ENCODE measurements at places on chromosomes 1 and 21.

DNA sequence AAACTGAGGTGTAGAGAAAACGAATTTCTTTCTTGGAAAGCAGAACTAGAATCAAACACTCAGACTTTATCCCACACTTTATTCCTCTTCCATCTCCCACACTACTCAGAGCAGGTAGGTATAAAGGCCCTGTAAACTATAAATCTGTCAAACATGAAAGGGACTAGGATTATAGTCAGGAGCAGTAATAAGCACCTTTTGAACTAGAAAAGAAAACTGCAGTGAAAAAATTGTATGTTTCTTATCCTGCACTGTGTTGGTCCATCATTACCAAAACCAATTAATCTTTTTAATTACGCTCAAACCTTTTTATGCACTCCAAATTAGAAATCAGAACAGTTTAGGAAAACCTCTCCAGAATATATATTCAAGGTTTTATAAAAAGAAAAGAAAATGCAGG lies 47.6 kb downstream of the LPAR3 start:
- DNase-seq: no peak

DNA sequence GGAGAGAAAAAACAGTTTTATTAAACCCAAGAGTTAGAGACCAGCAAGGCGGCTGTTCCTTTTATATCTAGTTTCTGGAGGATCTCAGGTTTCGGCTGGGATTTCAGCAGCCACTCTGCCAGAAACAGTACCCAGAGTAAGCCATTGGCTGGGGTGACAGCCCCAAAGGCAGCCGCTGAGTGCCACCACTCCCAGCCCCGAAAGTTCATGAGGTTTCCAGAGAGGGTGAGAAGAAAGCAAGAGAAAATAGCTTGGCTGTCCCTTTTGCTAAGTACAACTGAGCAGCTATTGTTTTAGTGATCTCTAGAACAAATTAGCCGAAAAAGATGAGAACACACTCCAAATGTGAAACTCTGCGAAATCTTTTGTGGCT lies 1.2 kb downstream of the SH3BGR start:
- no peak for DNase-seq

DNA sequence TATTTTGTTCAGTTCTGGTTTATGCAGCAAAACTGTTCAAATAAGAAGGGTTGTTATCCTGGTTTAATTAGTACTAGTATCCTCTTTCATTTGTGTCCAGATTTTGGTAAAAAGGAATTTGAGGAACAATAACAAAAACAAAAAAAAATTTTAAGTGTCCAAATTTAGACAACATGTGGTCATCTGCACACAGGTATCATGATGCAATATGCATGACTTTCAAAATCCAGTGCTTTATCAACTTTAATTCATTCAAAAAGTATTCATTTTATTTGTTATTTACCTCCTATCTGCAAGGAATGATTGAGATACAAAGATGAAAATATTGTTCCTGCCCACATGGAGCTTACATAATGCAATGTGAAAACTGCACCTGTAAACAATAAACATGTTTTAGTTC lies 16.7 kb upstream of the MAGI3 start:
- no peak for DNase-seq

GRCh38 chr1:9589719-9590157 lies 1.0 kb downstream of the TMEM201 start:
- DNase-seq: no peak

DNA sequence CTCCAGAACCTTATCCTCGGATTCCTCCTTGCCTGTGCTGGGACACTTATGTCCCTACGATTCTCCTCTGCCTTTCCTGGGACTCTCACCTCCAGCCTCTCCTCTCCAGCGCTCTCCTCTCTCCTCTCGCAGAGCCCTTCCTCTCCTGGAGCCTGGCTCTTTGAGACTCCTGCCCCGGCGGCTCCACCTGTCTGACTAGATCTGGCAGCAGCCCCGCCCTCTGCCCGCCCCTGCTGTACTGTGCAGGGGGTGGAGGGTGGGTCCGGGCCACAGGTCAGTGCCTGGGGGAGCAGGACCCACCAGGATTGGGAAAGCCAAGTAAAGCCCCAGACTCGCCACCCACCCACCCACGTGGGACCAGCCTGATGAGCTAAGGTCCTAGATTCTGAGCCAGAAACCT lies 1.6 kb downstream of the ELOVL1 start:
- DNase-seq: no peak

DNA sequence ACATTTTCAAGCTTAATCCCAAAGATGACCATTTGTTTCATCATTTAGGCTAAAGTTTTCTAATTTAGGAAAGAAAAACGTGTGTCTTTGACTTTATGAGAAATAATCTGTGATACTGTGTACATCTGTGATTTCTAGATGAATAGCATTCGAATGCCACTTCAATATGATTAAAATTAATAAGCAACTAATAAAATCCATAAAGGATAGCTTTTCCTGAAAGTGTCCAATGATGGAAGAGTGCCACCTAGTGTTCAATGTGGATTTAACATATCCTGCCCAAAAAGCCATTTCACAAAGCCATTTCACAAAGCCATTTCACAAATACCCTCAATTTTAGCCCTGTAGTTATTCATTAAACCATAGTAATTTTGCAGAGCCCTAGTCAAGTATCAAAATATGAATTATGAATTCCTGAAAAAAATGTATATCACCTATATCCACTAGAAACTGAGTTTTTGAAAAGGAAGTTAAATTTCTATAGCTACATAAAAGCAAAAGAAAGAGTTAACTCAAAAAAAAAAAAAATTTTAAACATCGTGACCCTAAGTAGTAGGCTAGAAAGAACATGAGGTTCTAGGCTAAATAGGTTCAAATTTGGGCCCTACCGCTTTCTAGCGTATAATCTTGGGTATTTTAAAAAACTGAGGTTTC lies 19.1 kb downstream of the NME7 start:
- peak; percentile 28 for DNase-seq

- DNase-seq: no peak
These were observed 365.9 kb downstream of the TGFB2 start for GRCh38 chr1:218711001-218711400.

- peak; percentile 5 for DNase-seq
These were observed 890 bp downstream of the GJC2 start for GRCh38 chr1:228150461-228151179.

GRCh38 chr1:217472915-217473314 lies 158.0 kb downstream of the GPATCH2 start:
- no peak for DNase-seq

DNA sequence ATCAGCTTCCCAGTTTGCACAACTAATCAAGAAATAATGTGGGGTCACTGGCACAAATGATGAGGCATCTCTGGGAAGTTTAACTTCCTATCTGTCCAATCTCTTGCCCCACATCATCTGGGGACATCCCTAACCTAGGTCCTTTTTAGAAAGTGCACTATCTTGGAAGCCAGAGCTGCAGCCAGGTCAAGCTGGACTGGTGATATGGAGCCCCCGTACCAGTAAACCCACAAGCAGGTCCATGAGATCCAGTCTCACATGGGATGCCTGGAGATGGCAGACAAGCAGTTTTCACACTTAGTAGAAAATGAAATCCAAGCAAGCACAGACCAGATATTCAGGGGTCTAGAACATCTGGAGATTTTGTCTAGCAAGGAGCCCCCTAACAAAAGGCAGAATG lies 27.5 kb upstream of the BSDC1 start:
- DNase-seq: no peak

GRCh38 chr1:87781554-87781953 lies 452.9 kb downstream of the LMO4 start:
- DNase-seq: no peak

DNA sequence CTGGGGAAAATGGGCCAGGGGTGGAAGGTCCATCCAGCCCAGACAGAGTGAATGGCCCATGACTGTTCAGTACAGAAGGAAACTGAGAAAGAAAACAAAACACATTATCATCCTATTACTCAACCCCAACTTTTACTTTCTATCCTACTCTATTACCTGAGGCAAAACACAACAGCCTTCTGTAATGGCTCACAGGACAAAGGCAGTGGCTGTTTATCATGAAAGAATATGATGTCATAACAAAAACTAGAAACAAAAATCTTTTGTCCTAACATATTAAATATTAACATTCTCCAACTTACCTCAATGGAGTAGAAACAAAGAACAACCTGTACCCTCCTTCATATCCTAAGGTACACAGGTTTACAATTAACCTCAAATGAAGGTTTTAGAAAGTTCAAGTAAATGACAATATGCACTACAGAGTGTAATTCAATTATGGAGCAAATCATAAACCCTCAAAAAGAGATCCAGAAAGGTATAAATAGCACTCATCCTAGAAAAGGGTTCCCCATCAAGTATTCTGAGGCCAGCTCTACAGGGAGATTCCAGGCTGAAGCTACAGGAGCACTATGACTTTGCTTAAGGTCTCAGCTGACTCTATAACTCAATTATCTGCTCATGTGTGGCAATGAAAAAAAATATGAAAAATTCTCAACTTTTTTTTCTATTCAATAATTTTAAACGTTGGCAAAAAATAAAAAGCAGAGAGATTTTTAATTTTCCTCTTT lies 15.1 kb downstream of the ELK4 start:
- no peak for DNase-seq

DNA sequence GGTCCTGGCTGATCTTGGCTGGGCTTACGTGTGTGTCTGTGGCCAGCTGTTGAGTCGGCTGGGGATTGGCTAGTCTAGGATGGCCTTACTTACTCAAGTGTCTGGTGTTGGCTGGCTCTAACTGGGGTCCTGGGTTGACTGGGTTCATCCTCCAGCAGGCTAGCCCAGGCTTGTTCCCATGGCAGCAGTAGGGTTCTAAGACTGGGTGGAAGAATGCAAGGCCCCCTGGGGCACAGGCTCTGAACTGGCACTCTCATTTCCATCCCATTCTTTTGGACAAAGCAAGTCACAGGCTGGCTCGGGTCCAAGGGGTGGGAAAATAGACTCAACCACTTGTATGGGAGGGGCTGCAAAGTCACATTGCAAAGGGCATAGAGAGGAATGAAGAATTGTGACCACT lies 7.9 kb upstream of the OPRD1 start:
- peak; percentile 80 for DNase-seq

GRCh38 chr1:20405893-20406604 lies 80.0 kb downstream of the CAMK2N1 start:
- no peak for DNase-seq

- DNase-seq: no peak
These were observed 10.0 kb downstream of the SCNN1D start for GRCh38 chr1:1290238-1290731.

DNA sequence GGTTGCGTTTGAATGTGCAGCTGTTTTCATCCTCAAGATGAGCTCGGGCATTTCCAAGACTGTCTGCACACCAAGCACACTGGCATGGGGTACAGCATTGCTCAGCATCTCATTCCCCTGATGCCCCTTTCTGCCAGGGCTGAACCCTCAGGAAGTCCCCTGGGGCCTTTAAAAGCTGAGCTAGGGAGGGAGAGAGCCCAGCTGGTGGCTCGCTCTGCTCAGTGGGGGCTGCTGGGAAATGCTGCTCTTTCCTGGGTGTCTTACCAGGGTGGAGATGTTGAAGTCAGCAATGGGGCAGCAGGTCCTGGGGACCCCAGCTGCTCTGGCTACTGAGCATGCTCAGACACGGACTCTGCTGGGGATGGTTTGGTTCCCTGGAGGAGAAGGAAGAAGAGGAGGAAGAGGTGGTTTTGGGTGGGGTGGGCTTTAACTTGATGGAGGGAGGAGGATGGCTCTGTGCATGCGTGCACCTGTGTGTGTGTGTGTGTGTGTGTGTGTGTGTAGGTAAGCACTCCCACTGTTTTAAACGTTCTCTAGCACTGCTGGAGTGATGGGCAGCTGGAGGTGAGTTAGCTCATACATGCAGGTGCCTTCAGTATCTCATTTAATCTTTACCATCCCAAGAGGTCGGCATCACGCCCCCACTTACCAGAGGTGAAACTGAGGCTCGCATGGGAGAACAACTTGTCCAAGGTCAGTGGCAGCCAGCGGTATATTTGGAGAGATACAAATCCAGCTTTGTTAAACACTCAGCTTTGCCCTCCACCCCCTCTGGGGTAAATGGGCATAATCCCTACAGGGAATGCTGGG lies 40.9 kb downstream of the ACTL8 start:
- DNase-seq: no peak

DNA sequence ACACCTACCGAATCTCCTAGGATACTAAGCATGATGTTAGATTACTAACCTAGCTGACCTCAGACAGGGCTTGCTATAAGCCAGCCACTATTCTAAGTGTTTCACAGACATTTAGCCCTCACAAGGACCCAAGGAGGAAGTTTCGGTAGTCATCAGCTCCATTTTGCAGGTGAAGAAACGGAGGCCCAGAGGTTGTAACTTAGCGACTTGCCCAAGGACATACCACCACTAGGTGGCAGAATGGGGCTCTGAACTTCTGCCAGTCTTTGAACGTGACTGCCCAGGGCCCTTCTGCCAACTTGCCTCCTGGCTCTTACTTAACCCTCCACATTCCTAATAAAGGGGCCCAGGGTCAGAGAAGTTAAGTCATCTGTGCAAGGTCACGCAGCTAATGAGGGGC lies 283.5 kb downstream of the C1orf94 start:
- DNase-seq: peak; percentile 3

GRCh38 chr1:46719689-46720088 lies 775 bp upstream of the EFCAB14 start:
- no peak for DNase-seq
